Hippocampal formation (tissue), 2 donors: ENCODE measurements at places on chromosomes 2 and 18.

GRCh38 chr2:68734688-68735525, at the start of gene ARHGAP25:
TSS of gene ARHGAP25 (plus strand) at chr2:68734811. CDS start at chr2:68735200, 389 bp downstream.
- DNase-seq: peak; percentile 16

GRCh38 chr2:201502713-201503112, 51.2 kb downstream of the STRADB start:
- no peak for DNase-seq

- DNase-seq: no peak
Observed at GRCh38 chr18:74876630-74877243, 279.1 kb downstream of the ZNF407 start.

DNA sequence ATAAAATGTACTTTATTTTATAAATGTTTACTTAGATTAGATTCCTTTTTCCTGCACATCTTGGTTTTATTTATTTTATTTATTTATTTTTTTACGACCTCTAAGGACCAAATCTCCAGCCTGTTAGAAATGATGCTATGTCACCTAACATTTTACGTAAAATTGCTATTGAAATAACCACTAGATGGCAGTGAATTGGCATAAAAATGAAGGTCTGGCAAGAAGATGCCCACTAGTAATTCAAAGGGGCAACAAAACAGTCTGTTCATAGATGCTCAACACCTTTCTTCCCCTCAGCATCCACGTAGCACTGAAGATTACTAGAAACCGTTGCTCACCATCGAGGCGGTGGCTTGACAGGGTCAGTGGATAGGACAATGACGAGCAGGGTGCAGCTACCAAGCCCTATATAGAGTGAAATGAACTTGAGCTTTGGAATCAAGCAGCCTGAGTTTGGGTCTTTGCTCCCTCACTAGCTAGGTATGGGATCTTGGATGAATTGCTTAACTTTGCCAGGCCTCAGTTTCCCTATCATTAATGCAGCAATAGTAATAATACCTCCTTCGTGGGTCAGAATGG, 128.7 kb upstream of the L3MBTL4 start:
- peak; percentile 22 for DNase-seq

GRCh38 chr2:120883607-120884440, 148.2 kb downstream of the GLI2 start:
- DNase-seq: no peak

DNA sequence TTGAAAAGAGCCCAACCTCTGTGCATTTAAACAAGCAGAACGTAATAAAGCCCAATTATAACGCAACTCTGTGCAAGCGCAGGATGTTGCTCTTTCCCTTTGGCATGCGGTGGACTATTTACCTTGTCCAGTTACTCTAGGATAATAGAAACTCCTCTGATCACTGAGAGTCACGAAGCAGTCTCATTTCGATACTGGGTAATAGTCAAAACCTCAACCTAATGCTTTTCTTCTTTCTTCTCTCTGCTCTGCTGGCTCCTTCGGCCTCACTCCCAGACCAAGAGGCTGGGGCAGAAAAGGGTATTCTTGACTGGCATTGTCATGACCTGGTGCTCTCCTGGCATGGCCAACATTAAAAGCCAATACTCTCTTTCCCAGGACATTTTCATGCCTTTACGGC, 89.7 kb upstream of the GCFC2 start:
- no peak for DNase-seq

GRCh38 chr2:162768656-162769055, 69.9 kb downstream of the KCNH7 start:
- no peak for DNase-seq

DNA sequence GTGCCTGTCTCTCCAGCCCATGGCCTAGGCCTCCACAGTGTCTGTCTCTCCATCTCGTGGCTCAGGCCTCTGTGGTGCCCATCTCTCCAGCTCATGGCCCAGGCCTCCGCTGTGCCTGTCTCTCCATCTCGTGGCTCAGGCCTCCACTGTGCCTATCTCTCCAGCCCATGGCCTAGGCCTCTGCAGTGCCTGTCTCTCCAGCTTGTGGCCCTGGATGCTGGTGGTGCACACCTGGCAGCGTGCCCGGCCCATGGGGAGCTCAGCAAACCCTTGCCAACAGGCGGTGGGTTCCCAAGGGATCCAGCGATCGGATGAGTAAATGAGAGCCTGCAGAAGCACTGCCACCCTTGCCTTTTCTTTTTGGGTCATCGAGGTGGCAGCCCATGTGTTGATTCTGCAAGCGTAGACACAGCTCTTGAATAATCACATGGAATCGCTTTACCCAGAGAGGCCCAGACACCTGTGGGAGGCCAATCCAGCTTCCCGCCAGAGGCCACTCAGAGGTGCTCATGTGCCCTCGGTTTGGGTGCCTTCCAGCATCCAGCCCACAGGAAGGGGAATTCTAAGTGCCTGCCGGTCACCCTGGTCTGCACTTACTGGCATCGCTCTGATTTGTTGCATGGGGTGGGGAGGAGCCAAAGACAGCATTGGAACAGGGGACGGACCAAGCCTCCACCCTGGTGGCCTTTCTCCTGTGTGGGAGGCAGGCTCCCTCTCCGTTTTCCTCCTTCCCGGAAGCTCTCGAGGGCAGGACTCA, 101.8 kb upstream of the HDAC4 start:
- no peak for DNase-seq

DNA sequence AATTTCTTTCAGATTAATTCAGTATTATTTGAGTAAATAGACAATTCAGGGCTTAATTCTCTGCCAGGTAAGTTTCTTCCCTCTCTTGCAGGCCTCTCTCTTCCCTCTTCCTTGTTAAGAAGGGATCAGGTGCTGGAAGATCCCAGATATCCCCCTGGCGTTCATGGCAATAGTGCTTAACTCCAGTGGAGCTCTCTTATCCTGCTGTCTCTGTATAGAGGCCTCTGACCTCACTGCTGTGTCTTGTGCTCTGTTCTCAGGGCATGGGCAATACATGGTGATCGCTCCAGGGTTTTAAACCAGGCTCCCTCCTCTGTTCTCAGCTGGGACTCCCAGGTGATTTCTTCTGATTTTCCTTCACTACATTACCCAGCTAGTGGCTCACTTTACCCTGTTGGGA, 226.8 kb downstream of the MC4R start:
- DNase-seq: no peak

GRCh38 chr2:171747371-171747770, 60.1 kb downstream of the DYNC1I2 start:
- no peak for DNase-seq

DNA sequence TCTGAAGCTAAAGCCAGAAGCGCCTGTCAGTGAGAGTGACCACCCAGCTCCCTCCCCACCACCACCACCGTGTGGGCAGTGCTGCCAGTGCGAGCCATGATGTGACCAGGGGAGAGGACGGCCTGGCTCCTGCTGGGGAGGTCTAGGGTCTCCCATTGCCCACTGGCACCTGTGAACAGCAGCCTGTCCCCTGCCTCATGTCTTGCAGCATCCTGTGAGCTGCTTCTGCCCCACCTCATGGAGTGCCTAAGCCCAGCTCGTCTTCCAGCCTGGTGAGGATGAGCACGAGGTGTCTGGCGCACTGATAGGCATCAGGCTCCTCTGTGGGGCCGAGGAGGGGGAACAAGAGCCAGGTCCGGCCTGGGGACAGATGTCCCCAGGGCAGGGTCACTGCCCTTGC, 61.4 kb downstream of the FAM168B start:
- DNase-seq: no peak

GRCh38 chr2:204065566-204065965, 129.0 kb downstream of the ICOS start:
- no peak for DNase-seq

DNA sequence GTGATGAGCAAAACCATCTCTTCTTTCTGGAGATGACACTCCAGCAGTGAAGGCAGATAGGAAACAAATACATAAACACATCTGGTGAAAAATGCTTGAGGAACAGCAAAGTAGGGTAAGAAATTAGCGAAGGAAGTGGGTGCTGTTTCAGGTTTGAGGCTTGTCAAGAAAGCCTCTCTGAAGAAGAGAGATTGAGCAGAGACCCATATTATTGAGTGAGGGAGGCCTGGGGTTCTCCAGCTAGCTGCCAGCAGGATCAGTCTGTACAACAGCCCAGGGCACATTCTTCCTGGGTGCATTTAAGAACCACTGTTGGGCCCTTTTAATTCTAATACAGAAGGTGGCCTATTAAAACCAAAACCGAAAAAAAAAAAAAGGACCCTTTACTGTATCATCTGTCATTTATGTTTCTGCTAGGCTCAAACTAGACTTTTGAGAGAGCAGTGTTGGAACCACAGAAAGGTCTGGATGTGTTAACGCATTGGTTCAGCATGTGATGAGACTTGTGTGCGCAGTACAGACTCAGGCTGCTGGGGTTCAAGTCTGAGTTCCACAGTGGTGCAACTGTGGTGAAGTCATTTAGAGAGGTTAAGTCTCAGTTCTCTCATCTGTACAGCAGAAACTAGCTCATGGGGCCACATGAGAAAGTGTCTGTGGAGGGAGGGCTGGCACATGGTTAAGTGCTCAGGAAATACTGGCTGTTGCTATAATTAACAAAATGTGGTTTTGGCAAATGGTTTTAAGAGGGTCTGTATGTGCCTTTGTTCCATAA, 28.9 kb downstream of the MGAT5 start:
- no peak for DNase-seq

- peak; percentile 60 for DNase-seq
Observed at GRCh38 chr2:101696272-101697123, 1.0 kb upstream of the MAP4K4 start.

DNA sequence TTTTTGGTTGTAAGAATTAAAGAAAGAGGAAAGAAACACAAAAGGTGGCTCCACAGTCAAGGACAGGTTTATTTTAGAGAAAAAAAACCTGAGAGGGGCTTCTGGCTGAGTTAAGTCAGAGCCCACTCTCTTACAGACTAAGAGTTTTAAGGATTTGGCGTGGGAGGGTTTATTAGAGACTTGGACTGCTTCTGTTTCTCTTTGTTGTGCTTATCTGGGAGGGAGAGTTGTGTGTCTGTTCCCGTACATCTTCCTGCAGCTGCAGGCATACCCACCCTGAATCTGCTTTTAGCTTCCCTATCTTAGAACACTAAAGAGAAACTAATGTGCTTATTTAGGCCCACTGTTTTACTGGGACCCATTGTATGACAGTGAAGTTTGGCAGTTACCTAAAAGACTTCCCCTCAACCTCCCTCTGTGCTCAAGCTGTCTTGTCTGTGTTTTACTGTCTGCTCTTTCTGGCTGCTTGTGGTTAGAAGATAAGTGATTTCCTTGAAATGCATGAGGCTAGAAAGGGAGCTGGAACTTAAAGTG, 2.7 kb downstream of the RSAD2 start:
- DNase-seq: no peak

GRCh38 chr2:25545899-25546298, 127.5 kb downstream of the DTNB start:
- DNase-seq: no peak

DNA sequence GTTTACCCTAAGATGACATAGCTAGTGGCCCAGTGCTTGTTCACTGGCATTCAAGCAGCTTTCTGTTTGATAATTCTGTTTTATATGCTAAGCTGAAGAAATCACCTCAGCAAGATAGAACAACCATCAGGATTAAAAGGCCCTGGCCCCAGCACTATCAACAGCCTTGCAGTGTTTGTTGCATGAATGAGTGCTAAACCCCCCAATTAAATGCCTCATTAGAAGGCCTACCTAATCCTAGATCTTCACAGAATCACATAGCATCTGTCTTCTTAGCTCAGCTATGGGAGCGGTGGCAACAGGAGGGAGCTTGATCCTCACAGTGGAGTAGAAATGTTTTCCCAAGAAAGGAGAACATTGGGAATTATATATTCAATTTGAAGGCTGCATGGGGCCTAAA, 194.1 kb upstream of the HNMT start:
- no peak for DNase-seq
